ENCODE measurements at places on chromosomes 7 and 10.

- no peak for DNase-seq
These were observed 7.1 kb downstream of the BAG3 start for GRCh38 chr10:119658274-119658673.

GRCh38 chr10:31288001-31288400, 31.0 kb upstream of the ZEB1 start:
- DNase-seq = no peak

DNA sequence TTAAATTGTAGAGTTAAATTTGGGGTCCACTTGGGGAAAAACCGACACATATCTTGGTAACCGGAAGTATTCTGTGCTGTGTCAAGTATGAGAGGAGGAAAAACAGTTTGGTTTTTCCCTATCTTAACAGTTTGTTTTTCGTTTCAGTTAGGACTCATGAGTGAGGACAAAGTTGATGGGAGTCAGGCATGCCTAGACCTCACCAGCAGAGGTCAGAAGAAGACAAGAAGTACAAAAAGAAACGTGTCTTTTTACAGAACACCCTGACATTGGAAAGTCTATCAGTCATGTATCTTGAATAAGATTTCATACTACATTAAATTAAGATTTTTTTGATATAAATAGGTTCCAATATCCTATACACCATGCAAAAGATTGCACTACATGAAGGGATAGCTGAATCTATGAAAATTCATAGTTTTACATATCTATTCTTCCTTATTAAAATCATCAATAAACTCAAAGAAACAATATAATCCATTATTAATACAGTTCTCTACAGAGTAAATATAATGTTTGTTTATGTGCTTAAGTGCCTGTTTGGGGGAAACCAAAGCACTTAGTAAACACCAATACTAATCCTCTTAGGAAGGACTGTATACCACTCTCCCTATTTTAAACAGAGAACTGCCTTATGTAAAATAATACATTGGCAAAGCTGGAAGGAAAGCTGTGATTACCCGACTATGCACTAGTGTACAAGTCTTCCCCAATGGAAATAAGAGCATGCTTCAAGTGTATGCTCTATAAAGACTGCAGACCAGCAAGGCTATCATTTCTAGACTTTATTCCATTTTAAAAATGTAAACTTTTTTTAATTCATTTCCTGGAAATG, 95.6 kb downstream of the USP6NL start:
- no peak for DNase-seq

GRCh38 chr7:78323118-78323517, 524.5 kb downstream of the PHTF2 start:
- DNase-seq = no peak

GRCh38 chr10:117621795-117622420, 79.4 kb downstream of the EMX2 start:
- no peak for DNase-seq

DNA sequence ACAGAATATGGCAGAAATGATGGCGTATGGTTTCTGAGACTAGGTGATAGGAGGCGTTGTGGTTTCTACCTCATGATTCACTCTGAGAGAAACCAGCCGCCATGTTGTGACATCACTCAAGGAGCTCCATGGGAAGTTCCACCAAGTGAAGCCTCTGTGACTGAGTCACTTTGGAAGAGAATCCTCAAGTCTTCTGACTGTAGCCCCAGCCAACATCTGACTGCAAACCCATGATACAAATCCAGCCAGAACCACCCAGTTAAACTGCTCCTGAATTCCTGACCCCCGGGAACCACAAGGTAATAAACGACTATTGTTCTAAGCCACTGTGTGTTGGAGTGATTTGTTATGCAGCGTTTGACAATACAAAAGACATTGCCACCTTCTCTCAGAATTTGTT, 91.1 kb upstream of the CARD11 start:
- no peak for DNase-seq

DNA sequence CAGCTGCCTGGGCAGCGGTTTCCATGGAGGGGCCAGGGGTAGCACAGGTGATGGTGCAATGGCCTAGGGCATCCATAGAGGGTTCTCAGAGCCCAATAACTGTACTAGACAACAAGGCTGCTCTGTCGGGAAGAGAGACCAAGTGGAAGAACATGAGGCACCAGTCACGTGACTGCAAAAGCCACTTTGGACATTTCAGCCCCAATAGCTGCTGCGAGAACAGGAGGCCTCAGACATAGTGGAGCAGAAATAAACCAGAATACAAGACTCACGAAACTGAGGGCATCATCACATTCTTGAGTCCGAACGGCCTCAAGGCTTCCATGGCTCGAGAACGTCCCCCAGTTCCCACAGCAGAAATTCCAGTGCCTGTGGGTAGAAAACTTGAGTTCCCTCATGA, 32.3 kb upstream of the FIS1 start:
- DNase-seq = no peak

GRCh38 chr10:89440226-89441009, 26.1 kb downstream of the IFIT5 start:
- DNase-seq = no peak

DNA sequence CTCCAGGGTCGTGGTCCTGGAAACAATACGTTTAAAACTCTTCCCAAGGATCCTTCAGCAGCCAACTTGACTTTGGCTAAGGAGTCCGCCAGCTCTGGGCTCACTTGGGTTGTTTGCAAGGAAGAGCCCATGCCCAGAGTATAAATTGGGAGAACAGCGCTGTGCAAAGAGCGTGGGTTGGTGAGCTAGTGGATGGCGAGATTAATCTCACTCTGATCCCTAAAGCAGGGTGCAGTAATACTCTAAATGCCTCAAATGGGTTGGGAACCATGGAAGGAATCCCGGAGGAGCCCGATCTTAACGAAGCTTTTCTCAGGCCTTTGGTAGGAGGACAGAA, 495 bp upstream of the SDHAF3 start:
- DNase-seq = no peak
